ENCODE measurements at places on chromosomes 3 and 15. TPM values are rescaled to one million over a fixed set of nuclear protein-coding genes. Genes with fewer than 3 reads are reported as not detected.

The ZNF639 gene
- total RNA-seq, result 31.9 TPM

GRCh38 chr15:97968380-97968779 lies 7.9 kb downstream of the ARRDC4 start:
- no peaks in the 10 kb centered on the region for H3K27me3 ChIP-seq
- no peak overlapping the region for H3K27ac ChIP-seq

GRCh38 chr3:136949146-136949545 lies 8.6 kb upstream of the IL20RB start:
- H3K27ac ChIP-seq, result no peak overlapping the region
- no peaks in the 10 kb centered on the region for H3K27me3 ChIP-seq
- DNase-seq, result no peak

- H3K4me1 ChIP-seq, result no peaks in the 10 kb centered on the region
- H3K4me3 ChIP-seq, result no peak overlapping the region
- no peaks in the 10 kb centered on the region for H3K36me3 ChIP-seq
- no peaks in the 10 kb centered on the region for H3K27me3 ChIP-seq
- peak; percentile 33 for DNase-seq
These were observed 37.9 kb downstream of the CHRD start for GRCh38 chr3:184417619-184418327.

DNA sequence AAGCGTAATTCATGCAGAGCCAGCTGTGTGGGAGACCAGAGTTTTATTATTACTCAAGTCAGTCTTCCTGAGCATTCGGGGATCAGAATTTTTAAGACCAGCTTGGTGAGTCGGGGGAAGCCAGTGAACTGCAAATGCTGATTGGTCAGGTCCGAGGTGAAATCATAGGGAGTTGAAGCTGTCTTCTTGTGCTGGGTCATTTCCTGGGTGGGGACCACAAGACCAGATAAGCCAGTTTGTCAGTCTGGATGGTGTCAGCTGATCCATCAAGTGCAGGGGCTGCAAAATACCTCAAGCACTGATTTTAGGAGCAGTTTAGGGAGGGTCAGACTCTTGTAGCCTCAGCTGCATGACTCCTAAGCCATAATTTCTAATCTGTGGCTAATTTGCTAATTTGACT lies 228.1 kb upstream of the ATP10A start:
- H3K4me3 ChIP-seq, result no peak overlapping the region
- H3K27ac ChIP-seq, result no peak overlapping the region
- DNase-seq, result no peak
- H3K4me1 ChIP-seq, result no peaks in the 10 kb centered on the region

DNA sequence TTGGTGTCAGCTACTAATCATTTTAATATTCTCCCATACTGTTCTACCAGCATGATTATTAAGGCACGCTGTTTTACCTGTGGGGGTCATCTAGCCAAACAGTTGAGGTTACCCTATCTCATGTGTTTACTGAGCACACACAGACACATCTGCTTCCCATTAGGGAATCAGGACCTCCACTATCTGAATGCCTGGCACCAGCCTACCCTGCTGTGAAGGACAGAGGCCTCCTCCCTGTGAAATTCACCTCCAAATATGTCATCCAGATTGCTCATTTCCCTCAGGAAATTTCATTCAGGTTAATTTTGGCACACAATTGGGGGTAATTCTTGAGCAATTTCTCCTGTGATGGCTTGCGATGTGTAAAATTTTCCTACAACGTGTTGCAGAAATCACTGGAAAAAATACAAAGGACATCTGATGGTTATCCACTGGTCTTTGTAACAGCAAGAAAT lies 155.6 kb upstream of the NR2E3 start:
- no peaks in the 10 kb centered on the region for H3K36me3 ChIP-seq
- no peak overlapping the region for H3K4me3 ChIP-seq
- H3K27ac ChIP-seq, result no peak overlapping the region
- no peaks in the 10 kb centered on the region for H3K4me1 ChIP-seq
- no peaks in the 10 kb centered on the region for H3K27me3 ChIP-seq

All from thymus (tissue), 14 donors.